Camera-type eye (tissue), 1 donor: ENCODE measurements at places on chromosomes 13 and 19. TPM values are rescaled to one million over a fixed set of nuclear protein-coding genes. Genes with fewer than 3 reads are reported as not detected.

The ATP4B gene
- not detected for total RNA-seq

The RYR1 gene
- total RNA-seq: 20.4 TPM

The HSPBP1 gene
- 31.0 TPM for total RNA-seq

The ZNF382 gene
- total RNA-seq: 74.7 TPM

The SIAH3 gene
- 1.0 TPM for total RNA-seq

The KLK6 gene
- total RNA-seq: not detected

The C5AR1 gene
- total RNA-seq: 2.0 TPM
